ENCODE measurements at places on chromosomes 3 and 15.

DNA sequence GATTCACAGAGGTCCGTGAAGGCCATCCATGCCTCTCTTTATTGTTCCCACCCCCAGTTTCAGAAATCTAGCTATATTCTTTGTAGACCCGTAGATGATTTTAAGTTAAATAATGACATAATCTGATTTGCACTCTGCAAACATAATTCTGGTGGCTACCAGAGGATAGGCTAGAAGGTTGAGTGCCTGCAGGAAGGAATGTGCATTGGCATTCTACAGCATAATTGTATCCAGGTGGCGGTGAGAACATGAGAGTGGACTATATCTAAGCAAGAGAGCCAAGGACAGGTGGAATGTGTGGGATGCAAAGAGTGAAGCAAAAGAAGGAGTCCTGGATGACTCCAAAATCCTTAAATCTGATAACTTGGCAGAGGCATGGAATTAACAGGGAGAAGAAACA lies 298.5 kb upstream of the MME start:
- no peak for DNase-seq
- peak overlapping the region; percentile 10 for H3K27ac ChIP-seq
- H3K4me3 ChIP-seq = no peak overlapping the region
- H3K36me3 ChIP-seq = no peaks in the 10 kb centered on the region
- no peaks in the 10 kb centered on the region for H3K4me1 ChIP-seq

DNA sequence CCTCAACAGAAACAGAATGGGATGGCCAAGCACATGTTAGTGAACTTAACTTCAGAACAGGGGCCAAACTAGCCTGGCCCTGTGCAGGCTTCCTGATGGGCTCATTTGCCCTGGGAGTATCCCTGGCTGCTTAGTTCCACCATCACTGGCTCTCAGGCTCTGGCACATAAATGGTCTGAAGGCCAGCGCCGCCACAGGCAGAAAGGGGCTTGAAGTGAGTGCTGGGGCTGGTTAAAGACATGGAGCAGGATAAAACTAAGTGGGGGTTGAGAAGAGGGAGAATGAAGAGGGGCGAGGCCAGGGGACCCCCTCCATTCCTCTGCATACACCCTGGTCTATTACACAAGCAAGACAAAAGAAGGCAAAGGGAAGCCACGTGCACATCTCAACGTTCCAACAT lies 12.2 kb downstream of the SLCO2A1 start:
- H3K27ac ChIP-seq = no peak overlapping the region
- no peak for DNase-seq
- no peaks in the 10 kb centered on the region for H3K4me1 ChIP-seq
- H3K36me3 ChIP-seq = no peaks in the 10 kb centered on the region
- no peaks in the 10 kb centered on the region for H3K27me3 ChIP-seq

DNA sequence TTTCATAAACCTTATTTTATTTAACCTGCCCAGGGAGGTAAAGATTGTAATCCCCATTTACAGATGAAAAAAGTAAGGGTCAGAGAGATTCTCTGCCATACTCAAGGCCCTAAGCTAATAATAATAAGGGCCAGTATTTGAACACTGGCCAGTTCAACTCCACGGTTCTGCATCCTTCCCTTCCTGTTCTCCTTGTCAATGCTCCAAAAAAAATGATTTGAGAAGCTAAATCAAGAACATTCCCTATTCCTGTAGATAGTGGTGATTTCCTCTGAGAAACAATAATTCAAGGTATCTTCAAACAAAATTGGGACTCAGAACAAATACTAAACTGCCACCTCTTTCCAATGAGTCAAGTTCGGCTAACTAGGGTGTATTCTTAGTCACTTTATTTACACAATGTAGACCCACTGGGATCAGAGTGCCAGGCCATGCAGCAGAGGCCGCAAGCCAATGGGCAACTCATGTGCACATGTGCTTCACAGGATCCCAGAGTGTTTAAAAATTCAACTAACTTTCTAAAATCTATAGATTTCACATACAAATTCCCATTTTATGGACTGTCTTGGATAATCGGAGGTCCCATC lies 459.6 kb upstream of the WNT5A start:
- H3K27me3 ChIP-seq = no peaks in the 10 kb centered on the region
- H3K27ac ChIP-seq = no peak overlapping the region
- H3K4me1 ChIP-seq = no peaks in the 10 kb centered on the region
- no peaks in the 10 kb centered on the region for H3K36me3 ChIP-seq

DNA sequence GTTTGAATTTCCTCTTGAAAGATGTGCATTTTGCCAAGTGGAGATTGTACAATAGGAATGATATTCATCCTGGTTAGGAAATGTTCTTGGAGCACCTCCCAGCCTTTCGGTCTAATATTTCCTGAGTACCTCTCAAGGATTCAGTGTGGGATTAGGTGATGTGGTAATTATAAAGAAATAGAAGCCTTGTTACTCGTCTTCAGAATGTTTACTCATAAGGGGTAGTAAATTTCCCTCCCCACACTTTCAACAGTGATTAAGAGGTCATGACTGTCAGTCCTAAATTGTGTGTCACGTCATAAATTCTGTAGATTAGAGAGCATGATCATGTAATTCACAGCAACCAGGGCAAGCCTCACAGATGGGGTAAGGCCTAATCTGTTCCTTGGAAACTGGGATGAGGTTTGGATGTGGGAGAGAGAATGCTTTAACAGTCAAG lies 633.1 kb upstream of the TBL1XR1 start:
- no peaks in the 10 kb centered on the region for H3K27me3 ChIP-seq
- no peak for DNase-seq
- H3K4me1 ChIP-seq = peaks cover 28% of the 10 kb centered on the region
- no peak overlapping the region for H3K4me3 ChIP-seq
- H3K36me3 ChIP-seq = no peaks in the 10 kb centered on the region

DNA sequence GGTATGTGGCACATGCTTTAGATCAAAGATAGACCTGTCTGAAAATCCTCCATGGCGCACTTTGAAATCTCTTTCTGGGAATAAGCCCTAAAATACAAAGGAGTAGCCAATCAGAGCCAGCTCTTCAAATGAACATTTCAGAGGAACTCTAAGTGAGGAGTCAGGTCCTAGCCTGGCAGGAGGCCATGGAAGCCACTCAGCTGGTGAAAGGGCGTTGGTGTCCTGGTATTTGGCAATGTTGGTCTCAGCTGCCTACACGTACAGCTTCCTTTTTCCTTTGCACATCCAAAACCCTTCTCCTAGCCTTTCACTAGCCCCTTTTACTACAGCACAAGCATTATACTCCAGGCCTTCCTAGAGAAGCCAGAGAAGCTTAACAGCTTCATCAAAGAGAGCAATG lies 5.5 kb downstream of the WDR73 start:
- peaks cover 11% of the 10 kb centered on the region for H3K36me3 ChIP-seq
- no peaks in the 10 kb centered on the region for H3K4me1 ChIP-seq
- H3K27ac ChIP-seq = no peak overlapping the region
- DNase-seq = peak; percentile 45
- H3K27me3 ChIP-seq = no peaks in the 10 kb centered on the region
- no peak overlapping the region for H3K4me3 ChIP-seq

DNA sequence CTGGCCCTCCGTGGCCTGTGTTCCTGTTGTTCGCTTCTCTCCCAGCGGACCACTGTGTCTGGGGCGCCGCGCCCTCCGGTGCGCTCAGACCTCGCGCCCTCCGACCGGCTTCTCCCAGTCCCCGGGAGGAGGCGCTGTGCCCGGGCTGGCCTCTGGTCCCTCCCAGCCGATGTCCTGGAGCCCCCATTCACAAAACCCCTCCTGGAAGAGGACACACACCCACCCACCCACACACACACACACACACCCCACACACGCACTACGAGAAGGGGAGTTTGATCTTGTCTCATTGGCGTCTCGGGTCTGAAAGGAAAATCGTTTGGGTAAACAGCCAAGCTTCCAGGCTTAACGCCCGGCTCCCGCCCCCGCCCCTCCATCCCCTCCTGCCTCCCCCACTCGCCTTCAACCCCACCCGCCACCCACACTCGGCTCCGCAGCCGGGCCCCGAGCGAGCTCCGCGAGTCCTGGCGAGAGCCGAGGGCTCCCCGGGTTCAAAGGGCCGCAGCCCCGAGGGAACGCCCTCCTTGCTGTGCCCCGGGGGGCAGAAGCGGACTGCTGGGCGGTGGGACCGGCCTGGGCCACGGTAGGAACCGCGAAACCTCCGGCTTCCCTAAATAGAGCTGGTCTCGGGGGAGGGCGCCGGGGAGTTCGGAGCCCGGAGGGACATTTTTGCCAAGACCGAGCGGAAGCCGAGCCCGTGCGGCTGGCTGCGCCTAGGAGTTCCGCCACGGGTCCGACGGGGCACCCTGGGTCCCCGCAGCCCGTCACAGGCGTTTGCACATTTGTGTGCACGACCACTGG lies 23.6 kb downstream of the NR2F2 start:
- H3K27me3 ChIP-seq = no peaks in the 10 kb centered on the region
- no peaks in the 10 kb centered on the region for H3K36me3 ChIP-seq
- peaks cover 69% of the 10 kb centered on the region for H3K4me1 ChIP-seq
- H3K27ac ChIP-seq = peak overlapping the region; percentile 95
- peak overlapping the region; percentile 81 for H3K4me3 ChIP-seq

DNA sequence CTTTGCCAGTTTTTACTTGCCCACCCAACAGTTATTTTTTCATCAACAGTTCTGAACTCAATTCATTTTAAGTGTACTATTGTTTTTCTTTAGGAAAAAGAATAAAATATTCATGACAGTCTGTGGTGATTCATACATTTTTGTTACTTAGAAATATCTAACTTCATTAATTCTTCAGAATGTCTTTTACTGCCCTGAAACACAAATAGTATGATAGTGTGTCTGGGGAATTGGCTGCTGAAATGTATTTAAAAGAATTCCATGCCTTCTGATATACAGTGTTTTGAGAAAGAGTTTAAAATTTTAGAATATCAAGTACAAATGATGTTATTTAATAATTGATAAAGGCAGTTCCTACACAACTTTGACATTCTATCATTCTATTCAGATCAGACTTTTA lies 854.1 kb downstream of the NAALADL2 start:
- no peak overlapping the region for H3K4me3 ChIP-seq
- H3K27me3 ChIP-seq = no peaks in the 10 kb centered on the region
- H3K36me3 ChIP-seq = no peaks in the 10 kb centered on the region
- no peak overlapping the region for H3K27ac ChIP-seq
- no peaks in the 10 kb centered on the region for H3K4me1 ChIP-seq

DNA sequence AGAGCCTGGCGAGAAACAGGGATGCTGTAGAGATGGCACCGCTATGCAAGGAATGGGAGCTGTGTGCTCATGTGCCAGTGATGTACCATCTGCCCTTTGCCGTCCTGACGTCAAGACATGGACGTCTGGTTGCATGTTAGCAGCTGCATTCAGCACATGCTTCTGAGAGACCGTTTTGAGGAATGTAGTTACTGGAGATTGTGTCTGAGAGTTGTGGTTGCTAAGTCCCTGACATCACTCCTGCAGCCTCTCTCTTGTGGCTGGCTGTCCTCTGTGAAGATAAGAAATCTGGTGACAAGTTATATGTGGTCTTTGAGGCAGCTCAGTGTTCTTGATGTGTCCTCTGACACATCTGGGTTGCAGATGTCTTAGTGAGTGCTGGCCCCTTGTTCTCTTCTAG lies 165.1 kb downstream of the APBA2 start:
- H3K27ac ChIP-seq = no peak overlapping the region
- no peaks in the 10 kb centered on the region for H3K4me1 ChIP-seq
- no peak for DNase-seq
- no peaks in the 10 kb centered on the region for H3K36me3 ChIP-seq

DNA sequence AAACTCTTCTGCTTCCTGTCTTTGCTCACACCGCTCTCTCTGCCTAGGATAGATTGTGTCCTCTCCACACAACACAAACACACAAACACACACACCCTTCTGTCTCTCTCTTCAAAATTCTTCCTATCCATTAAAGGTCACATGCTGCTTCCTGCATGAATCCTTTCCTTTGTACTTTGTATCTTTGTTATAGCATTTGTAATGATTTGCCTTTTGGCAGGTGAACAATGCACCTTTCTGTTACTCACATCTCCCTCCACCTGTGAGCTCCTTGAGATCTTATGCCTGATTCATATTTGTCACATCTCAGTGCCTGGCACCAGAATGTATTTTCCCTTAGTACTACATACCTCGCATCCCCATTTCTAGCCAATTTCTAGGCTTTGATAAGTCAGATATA lies 251.4 kb upstream of the UMPS start:
- no peak overlapping the region for H3K27ac ChIP-seq
- no peak for DNase-seq
- H3K4me1 ChIP-seq = no peaks in the 10 kb centered on the region
- H3K27me3 ChIP-seq = no peaks in the 10 kb centered on the region
- H3K36me3 ChIP-seq = no peaks in the 10 kb centered on the region

DNA sequence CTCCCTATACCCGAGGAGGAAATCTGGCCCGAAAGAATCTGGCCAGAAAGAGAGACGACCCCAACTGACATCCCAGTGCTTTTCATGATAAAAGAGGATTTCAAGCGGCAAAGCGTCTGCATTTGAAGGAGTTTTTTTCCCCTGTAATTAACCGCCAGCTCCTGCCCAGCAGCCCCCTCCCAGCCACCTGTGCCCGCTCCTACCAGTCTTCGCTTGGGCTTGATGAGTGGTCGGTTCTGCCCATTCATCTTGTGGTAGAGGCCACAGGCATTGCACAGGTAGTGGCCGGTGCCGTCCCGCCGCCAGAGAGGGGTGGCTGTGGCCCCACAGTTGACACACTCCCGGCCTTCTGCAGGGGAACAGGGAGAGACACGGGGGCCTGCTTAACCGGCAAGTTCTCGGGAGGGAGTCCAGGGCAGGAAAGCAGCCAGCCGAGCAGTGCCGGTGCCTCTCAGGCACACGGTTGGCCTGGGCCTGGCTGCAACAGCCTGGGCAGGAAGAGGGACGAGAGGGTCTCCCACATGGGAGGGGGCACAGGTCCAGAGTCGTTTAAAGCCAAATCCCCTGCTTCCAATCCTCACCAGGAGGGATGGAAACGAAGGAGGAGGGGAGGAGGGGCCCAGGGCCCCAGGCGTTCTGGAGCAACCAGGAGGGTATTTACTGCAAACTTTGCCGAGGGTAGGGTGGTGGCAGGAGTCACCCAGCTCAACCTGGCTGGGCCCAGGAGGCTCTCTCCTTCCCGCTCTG lies 9.2 kb downstream of the GATA2 start:
- H3K36me3 ChIP-seq = no peaks in the 10 kb centered on the region
- no peak overlapping the region for H3K27ac ChIP-seq
- H3K4me1 ChIP-seq = no peaks in the 10 kb centered on the region

DNA sequence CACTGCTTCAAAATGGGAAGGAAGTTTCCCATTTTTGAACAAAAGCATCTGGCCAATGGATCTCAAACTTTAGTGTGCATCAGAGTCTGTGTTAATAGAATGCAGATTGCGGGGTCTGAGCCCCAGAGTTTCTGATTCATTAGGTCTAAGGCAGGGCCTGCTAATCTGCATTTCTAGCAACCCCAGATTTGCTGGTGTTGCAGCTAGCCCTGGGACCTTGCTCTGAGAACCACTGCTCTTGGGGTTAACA lies 30.7 kb upstream of the USP3 start:
- no peak for DNase-seq
- H3K4me3 ChIP-seq = no peak overlapping the region
- peaks cover 28% of the 10 kb centered on the region for H3K4me1 ChIP-seq
- no peaks in the 10 kb centered on the region for H3K27me3 ChIP-seq

- H3K36me3 ChIP-seq = no peaks in the 10 kb centered on the region
- H3K4me3 ChIP-seq = no peak overlapping the region
- no peaks in the 10 kb centered on the region for H3K27me3 ChIP-seq
- no peak overlapping the region for H3K27ac ChIP-seq
- DNase-seq = no peak
- no peaks in the 10 kb centered on the region for H3K4me1 ChIP-seq
These were observed 554.2 kb upstream of the KCNMB2 start for GRCh38 chr3:177982034-177982433.

Measured in tibial nerve (tissue), 4 donors.